Stimulated activated CD8-positive, alpha-beta memory T cell treated with anti-CD3 and anti-CD28 coated beads, Interleukin-7, amount 100 ng/mL, for 1 hour (primary cell): ENCODE measurements at places on chromosomes 7 and 10.

- DNase-seq, result no peak
Observed at GRCh38 chr7:138951953-138952352, 29.2 kb downstream of the KIAA1549 start.

DNA sequence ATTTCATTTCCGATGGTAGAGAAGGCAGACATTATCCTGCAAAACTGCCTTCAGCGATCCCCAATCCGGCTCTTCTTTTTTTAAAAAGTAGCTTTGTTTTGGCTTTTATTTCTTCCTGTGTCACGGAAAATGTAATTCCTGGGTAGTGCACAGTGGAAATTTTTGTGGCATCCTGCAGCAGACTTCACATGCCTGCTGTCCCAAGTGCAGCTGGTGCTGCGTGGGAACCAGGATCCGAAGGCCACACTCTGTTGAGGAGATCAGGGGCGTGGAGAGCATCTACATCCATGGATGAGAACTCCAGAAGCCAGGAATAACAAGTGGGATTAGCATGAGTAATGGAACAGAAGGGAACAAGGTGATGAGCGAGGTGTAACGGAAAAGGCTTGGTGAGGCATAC is 4.6 kb downstream of the VWA2 start:
- no peak for DNase-seq

GRCh38 chr7:9028012-9028411 is 594.6 kb downstream of the NXPH1 start:
- DNase-seq, result no peak

- no peak for DNase-seq
Observed at GRCh38 chr10:30825022-30825421, 195.5 kb upstream of the LYZL2 start.

DNA sequence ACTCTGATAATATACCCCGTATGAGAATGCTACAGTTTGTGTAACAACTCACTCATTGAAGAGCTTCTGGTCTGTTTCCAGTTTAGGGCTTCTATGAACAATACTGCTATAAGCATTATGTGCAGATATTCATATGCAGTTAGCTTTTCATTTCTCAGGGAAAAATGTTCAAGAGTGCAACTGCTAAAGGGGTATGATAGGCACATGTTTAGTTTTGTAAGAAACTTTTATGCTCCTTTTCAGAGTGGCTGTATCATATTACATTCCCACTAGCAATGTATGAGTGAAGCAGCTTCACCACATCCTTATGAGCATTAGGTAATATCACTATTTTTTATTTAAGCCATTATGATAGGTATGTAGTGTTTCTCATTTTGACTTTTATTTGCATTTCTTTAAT is 182.6 kb upstream of the CXCL12 start:
- no peak for DNase-seq

DNA sequence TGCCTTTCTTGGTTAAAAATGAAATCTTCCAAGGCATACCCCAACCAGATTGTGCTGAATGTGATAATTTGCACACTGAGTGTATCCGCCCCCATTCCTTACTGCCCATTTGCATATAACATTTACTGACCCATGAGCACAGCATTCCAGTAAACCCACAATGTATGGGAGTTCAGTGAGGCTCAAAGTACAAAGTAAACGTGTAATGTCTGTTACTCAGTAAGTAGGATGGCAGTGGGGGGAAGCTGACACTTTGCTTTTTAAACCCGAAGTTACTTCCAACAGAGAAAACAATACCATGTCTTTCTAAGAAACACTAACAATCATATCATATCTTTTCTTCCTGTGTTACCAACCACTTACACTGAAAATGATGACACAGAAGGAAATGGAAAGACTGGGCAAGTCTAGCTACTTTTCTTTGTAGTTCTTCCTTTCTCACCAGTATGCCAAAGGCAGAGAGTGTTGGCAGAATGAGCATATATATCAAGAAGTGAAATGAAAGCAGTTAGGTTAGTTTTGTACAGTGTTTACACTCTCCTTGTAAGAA is 27.1 kb upstream of the SOSTDC1 start:
- no peak for DNase-seq

DNA sequence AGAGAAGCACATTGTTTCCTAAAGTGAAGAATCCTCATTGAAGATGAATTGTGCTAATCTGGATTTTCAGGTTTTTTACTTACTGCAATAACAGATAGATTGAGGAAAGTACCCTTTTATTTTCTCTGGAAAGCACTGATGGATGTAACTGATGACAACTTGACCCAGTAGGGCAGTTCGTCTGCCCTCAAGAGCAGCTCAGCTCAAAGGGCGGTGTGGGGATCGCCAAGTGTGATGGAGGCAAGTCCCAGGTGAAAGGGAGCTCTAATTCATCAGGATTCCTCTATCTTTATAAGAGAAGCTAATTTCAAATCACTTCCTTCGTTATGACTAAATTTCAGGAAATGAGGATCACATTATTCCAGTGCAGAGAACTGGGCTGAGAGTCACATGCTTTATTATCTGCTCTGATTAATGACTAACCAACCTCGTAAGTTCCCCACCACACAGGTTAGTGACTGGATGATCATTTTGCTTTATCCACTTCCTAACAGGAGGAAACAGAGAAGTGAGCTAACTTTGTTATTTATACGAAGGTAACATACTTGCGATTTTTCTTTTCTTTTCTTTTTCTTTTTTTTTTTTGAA is 98.8 kb downstream of the PFKFB3 start:
- DNase-seq, result no peak

DNA sequence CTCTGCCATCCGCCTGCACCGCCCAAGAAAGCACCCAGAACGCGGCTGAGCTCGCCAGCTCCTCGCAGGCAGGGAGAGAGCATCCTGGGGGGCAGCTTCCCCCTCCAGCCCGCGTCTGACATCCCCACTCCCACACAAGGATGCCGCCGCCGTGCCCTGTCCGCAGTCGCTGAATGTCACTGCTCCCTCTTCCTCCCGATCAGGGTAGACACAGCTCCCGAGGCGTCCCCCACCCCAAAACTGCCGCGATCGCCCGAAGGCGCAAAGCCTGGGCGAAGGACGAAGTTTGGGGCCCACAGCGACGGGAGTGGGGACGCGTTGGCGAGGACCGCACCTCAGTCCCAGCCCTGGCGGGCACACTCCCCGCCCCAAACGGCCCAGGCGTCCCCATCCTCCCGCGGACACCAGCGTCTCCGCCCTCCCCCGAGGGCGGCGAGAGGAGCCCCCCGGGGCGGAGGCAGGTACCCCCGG is 1.5 kb upstream of the KAT6B start:
- DNase-seq, result peak; percentile 5

- DNase-seq, result no peak
Observed at GRCh38 chr10:76454506-76455140, 1023.2 kb downstream of the LRMDA start.

DNA sequence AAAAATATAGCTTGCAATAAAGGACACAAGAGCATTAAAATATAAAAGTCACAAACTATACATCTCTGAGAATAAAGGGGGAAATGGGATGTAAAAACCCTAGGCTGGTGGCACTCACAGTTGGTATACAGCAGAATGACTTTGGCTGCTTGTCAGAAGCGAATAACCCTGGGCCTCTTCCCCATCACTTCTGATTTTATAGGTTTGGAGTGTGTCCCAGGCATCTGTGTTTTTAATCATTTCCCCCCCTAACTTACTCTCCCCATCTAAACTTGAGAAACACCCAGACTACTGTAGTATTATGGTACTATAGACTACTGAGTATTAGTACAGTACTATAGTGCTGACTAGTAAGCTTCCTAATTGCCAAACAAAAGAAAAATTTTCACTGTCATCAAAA is 1.8 kb upstream of the RPA3 start:
- no peak for DNase-seq

- no peak for DNase-seq
Observed at GRCh38 chr10:28250782-28251181, 52.1 kb downstream of the MPP7 start.

DNA sequence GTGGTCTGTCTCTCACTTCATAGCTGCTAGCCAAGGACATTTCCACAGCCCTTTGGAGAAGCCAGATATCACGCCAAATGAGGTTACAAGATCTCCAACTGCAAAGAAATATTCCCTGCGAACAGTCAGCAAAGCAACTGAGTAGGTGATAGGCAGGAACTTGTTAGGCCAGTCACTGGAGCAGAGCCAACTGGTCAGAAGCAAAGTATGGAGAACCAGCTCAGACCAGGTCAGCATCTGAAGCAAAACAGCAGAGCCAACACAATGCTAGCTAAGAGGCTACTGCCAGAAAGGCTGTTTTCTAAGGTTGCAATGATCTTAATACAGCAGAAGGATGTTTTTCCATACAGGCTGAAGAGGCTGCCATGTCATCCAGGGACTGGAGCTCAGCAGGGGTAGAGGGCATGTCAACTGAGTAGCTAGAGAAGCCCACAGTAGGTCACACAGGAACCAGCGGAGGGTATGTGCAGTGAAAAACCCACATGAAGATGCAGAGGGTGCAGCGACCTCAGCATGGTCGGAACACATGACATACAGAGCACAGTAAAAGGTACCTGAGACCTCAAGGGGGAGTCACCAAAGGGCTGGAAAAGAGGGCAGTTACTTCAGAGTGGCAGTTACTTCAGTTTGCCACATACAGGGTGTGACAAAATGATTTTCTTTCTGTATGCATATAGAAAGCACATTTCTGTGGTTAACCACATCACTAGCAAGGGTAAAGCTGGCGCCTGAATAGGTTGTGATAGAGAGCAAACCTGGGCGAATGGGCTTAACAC is 8.9 kb downstream of the SEC31B start:
- peak; percentile 32 for DNase-seq

DNA sequence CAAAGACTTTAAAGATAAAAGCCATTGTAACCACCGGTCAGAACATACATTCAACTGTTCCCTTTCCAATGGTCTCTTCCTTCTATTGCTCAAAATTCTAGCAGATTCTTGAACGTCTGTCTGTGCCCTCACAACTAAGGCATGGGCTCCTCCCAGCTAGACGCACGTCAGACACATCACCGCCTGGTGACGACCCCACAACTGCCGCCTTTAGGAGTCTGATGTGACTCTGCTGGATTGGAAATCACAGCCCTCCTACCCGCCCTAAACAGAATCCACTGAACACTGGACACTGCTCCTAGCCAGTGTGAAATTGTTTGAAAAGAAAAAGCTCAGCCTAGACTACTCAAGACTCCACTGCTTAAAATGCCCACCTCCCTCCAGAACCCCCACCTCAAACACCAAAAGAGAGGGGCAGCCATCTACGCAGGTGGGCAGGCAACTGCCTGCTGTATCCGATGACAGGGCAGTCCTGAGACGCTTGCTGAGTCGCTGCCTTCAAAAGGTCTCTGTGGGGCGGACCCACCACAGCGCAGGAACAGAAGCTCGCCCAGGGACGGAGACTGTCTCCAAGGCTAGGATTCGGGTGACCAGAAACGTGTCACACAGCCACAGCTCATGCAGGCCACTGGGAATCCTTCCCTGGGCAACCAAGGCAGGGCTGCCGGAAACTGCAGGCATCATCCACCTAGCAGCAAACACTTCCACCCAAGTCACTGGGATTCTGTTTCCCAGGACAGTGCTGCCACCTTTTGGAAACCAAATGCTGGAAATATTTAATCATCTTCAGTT is 34.7 kb downstream of the GSDME start:
- DNase-seq, result no peak

DNA sequence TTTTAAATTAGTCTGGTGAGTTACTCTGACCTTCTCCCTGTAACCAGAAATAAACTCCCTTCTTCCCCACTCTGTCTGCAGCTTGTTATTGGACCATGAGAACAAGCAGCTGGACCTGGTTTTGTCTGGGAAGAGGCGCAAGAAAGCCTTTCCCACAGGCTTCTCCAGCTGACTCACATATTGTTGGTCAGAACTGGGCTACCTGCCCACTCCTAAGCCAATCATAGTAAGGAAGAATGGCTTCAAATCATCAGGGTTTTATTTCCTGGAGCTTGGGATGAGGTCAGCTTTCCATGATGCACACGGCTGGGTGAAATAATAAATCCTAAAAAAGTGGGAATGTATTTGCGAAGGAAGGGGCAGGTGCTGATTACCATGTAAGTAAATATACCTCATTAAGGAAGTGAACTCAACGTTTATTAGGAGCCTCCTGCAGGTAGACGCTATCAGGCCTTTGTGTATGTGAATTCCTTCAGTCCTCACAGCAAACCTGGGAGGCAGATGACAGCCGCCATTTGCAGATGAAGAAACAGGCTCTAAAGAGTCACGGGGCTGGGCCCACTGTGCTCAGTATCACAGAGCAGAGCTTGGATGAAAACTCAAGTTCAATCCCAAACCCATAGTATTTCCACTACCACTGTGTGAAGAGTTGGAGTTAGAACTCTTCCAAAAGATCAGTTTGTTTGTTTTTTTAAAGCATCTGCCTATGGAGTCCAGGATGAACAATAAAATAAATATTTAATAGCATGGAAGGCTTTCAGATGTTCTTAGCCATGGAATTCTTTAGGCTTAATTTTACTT is 32.8 kb downstream of the IL15RA start:
- DNase-seq, result no peak

GRCh38 chr10:97174941-97175340 is 10.8 kb downstream of the SLIT1 start:
- DNase-seq, result no peak

- DNase-seq, result no peak
Observed at GRCh38 chr10:60604342-60604741, 173.9 kb upstream of the CDK1 start.

DNA sequence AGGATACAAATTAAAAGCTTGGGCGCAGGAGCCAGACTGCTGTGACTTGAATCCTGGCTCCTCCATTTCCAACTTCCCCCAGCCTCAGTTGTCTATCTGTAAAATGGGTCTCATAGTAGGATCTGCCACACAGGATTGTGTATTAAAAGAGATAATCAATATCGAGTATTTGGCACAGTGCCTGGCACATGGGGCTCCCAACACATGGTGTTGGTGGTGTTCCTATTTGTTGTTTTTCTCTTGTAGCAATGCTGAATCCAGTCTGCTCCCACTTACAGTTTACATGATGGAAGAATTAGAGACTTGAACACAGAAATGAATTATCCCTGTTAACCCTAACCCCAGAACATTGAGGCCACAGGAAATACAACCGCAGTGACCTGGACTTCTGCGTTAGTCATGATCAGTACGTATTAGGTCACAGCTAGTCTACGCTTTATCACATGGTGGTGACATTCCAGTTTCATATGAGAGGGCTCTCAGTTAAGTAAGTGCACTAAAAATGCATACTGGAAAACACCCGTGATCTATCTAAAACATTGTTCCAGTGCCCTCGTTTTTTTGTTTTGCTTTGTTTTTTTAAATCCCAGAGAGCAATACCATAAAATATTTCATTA is 169.5 kb upstream of the KLF14 start:
- no peak for DNase-seq

DNA sequence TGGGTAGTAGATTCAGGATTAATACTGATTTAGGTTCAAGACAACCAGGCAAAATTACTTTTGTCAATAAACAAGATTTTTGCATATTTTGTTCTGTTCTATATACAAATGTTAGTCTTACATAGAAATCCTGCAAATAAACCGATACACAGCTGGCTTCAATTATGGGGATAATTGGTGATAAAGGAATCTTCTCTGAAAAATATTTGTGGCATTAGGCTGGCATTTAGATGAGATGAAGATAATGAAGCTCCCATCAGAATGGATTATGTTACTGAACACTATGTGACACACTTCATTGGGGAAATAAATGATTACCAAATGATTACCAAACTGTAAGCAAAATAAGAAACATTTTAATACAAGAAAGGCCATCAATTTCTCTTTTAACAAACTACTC is 65.8 kb downstream of the NT5C2 start:
- DNase-seq, result no peak

- no peak for DNase-seq
Observed at GRCh38 chr7:129664029-129665012, 52.8 kb downstream of the NRF1 start.

- DNase-seq, result no peak
Observed at GRCh38 chr10:79351332-79351731, 4.1 kb downstream of the PPIF start.
